Jurkat, Clone E6-1 (cell line): ENCODE measurements at places on chromosomes 4 and X.
A peak's percentile ranks its signal among the peaks of the same experiment; 100 is the strongest.

GRCh38 chr4:3629665-3630064 lies 97.4 kb upstream of the LRPAP1 start:
- no peak for DNase-seq

DNA sequence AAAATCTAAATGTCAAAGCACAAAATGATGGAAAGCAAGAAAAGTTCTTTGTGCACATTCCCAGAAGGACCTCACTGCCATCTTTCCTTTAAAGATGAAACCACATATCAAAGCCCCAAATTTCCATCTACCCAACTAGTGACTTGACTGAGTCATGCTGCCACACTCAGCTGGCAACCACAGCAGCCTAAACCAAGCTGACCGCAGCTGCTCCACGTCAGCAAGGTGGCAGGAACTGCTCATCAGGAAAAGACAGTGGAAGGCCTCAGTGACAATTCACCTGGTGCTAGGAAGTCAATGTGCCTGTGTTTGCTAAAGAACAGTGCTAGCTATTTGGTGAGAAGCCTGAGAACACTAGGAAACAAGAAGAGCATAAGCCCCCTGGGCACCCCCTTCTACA lies 26.1 kb downstream of the ACOX3 start:
- no peak for DNase-seq

DNA sequence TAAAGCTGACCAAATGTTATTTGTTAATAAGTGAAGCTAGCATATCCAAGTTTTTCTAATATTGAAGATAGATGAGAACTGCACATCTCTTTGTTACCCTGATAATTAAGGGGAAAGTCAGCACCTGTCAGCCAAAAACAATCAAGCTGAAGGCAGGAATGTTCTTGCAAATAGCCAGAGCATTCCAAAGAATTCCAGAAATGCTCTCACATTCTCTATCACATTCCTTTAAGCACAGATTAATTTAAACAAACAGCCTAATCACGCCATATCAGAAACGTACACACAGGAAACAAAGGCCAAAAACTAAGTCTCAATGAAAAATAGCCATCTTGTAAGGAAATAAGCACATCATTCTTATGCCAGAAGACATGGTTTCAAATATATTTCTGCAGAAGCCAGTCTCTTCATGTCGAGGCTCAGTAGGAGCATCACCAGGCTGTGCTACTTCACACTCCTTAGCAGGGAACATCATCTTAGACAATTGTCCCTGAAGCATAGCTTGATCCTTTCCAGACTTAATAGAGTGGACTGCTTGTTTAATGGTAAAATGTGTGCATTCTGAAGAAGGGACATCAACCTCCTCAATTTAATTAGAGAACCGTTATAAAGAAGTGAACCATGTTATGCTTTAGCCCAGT lies 252.9 kb upstream of the TTC29 start:
- no peak for DNase-seq

GRCh38 chr4:42914937-42915336 lies 22.4 kb downstream of the GRXCR1 start:
- DNase-seq = no peak

GRCh38 chr4:8045909-8046308 lies 106.2 kb upstream of the AFAP1 start:
- no peak for DNase-seq

- DNase-seq = peak; percentile 24
Measured at GRCh38 chr4:17385403-17385802, 126.5 kb downstream of the QDPR start.

GRCh38 chr4:185109736-185110135 lies 33.3 kb upstream of the SLC25A4 start:
- DNase-seq = no peak

DNA sequence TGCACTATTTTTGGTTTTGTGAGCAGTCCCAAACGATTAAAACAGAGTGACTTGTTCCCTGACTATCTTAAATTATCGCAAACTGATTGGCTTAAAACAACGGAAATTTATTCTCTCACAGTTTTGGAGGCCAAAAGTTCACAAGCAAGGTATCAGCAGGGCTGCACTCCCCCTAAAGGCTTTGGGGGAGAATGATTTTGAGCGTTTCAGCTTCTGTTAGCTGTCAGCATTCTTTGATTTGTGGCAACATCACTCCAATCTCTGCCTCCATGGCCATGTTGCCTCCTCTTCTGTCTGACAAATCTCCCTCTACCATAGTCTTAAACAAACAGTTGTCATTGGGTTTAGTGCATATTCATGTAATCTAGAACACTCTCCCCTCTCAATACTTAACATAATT lies 459.6 kb upstream of the ATOH1 start:
- DNase-seq = no peak

DNA sequence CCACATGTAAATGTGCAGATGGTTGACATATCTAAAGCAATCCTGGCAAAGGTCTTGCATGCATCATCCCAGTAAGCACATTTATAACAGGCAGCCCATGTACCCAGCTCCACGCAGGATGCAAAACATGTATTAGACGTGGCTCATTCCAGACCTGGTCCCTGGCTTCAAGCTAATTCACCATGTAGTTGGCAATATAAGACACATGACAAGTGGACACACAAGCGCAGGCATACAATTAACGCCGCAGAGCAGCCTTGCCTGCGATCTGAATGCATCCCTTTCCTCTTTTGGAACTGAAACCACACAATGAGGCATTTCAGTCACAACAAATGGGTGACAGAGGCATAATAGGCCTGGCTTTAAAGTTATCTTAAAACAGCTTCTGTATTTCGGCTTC lies 114.5 kb upstream of the TRIM2 start:
- DNase-seq = no peak

GRCh38 chrX:39196192-39197102 lies 395.2 kb downstream of the MID1IP1 start:
- peak; percentile 77 for DNase-seq

- no peak for DNase-seq
Measured at GRCh38 chrX:73821921-73822559, 259.0 kb downstream of the CHIC1 start.

GRCh38 chr4:158998624-158999023 lies 104.3 kb upstream of the RAPGEF2 start:
- DNase-seq = no peak

GRCh38 chrX:3962511-3963311 lies 249.3 kb upstream of the PRKX start:
- DNase-seq = peak; percentile 0

GRCh38 chrX:1502853-1503252 lies 34.1 kb downstream of the P2RY8 start:
- DNase-seq = no peak

DNA sequence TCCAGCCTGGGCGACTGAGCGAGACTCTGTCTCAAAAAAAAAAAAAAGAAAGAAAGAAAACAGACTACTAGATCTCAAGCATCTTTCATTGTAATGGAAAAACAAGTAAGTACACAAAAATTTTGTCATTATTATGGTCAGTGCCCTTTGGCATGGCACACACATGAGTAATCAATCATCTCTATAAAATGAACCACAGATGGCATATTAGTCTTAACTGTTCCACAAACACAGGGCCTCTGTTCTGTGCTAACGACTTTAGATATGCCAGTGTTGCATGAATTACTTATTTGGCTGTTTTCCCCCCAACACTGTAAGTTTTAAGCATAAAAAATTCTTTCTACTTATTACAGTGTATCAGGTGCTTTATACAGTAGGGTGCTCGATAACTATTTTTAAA lies 90.4 kb downstream of the COX7B2 start:
- DNase-seq = no peak

DNA sequence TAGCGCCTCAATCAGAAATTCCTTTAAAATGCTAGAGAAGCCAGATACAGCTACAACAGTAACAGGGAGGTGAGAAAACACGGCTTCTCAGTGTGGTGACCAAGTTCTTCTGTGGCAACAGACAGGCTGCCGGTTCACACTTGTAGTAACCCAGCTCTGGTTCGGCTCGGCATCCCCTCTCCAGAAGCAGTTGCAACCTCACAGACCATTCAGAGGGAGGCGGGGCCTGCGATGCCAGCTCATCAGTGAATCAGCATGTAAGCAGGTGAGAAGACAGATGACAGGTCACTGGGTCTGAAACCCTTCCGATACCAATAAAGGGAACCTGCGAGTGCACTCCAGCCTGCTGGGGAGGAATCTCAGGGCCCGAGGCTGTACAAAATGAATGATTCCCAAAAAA lies 251.0 kb downstream of the KCNIP4 start:
- DNase-seq = no peak

DNA sequence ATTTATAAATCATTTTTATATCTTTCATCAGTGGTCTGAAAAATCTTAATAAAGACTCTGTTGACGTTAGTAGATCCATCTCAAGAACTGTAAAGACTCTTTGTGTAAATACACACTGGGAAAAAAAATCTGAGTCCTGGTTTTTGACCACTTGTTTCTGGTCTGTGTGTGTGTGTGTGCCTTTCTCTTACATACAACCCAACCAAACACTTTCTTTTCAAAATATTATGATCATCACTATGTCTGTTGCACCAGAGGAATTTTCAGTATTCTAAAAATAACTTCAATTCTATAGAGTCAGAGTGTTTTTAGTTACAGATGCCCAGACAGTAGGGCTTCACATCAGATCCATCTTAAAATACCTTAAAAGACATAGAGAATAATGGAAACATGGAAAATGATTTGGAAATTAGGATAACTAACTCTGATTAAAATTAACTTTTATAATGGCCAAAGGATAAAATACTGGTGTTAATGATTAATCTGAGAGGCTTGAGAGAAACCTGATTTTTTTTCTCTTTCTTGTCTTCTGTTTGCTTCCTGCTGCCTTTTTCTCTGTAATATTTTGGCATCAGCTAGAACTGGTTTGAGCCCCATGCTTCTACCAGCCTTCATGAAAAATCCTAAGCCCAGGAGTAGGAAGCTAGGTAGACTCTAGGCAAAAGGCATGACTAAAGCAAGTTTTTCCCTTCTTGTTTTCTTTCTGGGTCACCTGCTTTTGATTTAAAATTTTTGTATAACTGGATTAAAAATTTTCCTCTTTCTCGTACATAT lies 99.7 kb downstream of the ATXN3L start:
- DNase-seq = no peak

DNA sequence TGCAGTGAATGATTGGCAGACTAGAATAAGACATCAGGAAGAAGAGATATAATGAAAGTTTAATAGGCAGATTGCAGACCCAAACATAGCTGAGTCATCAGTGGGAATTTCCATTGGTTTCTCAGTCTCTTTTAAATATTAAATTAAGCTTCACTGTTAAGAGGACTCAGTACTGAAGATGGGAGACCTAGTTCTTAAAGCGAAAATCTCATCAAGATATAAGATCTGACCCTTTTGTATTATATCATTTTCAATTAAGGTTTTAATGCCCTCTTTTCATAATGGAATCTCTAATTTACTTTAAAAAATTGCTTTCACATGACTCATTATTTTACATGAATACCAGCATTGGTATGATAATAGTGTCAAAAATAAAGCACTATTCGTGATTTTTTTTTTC lies 168.9 kb upstream of the ATOH1 start:
- no peak for DNase-seq

DNA sequence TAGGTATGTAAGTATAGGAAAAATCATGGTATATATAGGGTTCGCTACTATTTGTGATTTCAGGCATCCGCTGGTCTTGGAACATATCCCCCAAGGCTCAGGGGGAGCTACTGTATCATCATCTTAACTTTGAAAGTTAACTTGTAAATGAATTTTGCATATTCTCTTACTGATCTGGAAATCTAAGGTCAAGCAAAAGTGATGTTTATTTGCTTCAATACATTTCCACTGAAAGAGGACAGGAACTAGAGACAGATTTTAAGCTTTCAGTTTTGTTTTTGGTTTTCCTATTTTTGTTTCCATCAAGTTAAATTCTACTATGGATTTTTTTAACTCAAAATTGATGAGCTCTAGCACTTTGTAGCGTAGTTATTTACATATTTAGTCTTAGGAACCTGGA lies 56.2 kb downstream of the NAF1 start:
- no peak for DNase-seq

GRCh38 chr4:184424993-184425758 lies 49.2 kb downstream of the IRF2 start:
- DNase-seq = no peak

DNA sequence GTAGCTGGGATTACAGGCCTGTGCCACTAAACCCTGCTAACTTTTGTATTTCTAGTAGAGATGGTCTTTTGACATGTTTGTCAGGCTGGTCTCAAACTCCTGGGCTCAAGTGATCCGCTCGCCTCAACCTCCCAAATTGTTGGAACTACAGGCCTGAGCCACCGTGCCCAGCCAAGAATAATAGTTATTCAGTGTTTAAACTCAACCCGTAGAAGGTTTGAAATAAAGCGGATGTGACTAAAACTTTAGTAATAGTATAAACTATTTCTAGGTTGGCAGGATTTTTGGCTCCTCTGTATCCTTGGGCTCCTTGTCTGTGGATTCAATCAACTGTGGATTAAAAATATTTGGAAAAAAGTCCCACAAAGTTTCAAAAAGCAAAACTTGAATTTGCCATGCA lies 37.8 kb downstream of the PCDH10 start:
- DNase-seq = no peak

GRCh38 chr4:55398461-55398860 lies 2.7 kb downstream of the TMEM165 start:
- DNase-seq = no peak

- DNase-seq = no peak
Measured at GRCh38 chrX:34659575-34659974, 2.5 kb upstream of the TMEM47 start.

GRCh38 chr4:10159671-10160070 lies 43.1 kb upstream of the WDR1 start:
- no peak for DNase-seq

DNA sequence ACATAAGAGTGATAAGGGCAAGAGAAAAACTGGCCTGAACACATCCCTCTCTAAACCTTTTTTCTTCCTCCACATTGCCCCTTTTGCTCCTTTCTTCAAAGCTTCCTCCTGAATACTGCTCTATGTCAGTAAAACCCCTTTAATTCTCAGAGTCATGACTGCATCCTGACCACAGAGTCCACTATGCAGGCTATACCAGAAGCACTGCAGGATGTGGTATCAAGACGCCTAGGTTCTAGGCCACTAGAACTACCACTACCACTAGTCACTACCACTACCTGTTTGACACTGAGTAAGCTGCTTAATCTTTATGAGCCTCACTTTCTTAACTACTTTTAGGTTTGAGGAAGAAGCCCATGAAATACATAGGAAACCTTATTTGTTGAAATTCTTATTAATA lies 38.7 kb downstream of the ARHGEF9 start:
- peak; percentile 65 for DNase-seq

DNA sequence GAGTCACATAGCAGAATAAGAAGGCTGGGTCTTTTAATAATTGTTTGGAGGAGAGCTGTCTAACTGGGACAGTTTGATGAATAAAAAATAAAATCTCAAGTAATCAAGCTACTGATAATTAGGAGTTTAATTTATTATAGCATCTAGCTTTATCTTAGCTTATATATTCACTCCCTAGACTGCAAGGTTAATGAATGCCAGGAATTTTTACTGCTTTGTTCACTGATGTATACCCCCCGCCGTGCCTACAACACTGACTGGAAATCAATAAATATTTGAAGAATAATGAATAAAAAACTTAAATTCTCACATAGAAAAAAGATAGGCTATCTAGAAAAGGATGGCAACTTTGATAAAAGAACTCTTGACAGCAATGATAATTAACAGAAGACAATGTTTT lies 59.7 kb downstream of the IQCM start:
- no peak for DNase-seq

- no peak for DNase-seq
Measured at GRCh38 chr4:185722029-185722316, 90.0 kb downstream of the SORBS2 start.
